Activated CD8-positive, alpha-beta T cell treated with anti-CD3 and anti-CD28 coated beads for 36 hours (primary cell): ENCODE measurements at places on chromosomes 6 and 20. TPM values are rescaled to one million over a fixed set of nuclear protein-coding genes. Genes with fewer than 3 reads are reported as not detected.
A peak's percentile ranks its signal among the peaks of the same experiment; 100 is the strongest.

ZFP57 gene
- total RNA-seq: not detected

DACT2 gene
- not detected for total RNA-seq

DNA sequence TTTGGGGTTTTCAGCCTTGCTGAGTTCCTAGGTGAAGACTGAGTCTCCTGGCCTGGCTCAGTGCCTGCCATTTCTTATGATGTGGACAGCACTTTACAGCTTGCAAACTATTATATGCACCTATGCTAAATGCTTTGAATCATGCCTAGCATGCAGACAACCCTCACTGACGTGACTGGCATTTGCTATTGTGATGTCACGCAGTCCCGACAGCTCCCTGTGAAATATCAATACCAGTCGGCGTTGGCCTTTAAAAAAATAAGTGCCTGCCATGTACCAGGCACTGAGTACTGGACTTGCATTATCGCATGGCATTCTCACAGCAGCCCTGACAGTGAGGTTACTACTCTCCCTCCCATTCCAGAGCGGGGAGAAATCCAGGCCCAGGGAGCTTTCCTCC, 35.5 kb downstream of the UQCC2 start:
- DNase-seq: no peak

DNA sequence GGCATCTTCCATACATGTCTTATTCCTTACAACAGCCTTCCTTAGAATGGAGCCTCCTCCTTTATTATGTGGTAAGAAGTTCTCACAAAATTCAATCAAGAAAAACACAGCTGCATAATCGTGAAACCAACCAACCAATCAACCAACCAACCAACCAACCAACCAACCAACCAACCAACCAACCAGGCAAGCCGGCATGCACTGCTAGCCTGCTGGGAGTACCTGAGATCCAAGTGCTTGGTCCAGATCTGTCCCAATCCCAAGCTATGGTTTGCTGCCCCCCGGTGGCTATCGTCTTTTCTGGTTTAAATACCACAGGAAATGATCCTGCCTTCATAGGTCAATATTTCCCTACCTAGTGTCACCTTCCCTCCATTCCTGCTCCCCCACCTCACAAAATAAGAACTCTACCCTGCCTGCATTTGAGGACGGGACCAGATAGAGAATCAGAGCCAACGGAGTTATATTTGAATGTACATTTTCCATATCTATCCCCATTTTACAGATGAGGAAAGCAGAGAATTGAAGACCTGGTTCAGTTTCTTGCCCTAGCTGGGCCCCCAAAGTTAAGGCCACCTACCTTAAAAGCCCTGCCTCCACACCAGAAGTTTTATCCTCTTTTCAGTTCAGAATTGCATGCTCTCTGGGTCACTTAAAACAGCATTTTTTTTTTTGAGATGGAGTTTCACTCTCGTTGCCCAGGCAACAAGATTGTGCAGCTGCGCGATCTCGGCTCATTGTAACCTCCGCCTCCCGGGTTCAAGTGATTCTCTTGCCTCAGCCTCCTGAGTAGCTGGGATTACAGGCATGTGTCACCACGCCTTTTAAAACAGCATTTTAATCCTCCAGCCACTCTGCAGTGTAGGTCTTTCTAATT, 27.1 kb downstream of the RAB44 start:
- peak; percentile 85 for DNase-seq

GRCh38 chr6:54102238-54102637, 9.0 kb upstream of the MLIP start:
- no peak for DNase-seq

GRCh38 chr20:9574181-9574580, 59.8 kb downstream of the LAMP5 start:
- DNase-seq: no peak

DNA sequence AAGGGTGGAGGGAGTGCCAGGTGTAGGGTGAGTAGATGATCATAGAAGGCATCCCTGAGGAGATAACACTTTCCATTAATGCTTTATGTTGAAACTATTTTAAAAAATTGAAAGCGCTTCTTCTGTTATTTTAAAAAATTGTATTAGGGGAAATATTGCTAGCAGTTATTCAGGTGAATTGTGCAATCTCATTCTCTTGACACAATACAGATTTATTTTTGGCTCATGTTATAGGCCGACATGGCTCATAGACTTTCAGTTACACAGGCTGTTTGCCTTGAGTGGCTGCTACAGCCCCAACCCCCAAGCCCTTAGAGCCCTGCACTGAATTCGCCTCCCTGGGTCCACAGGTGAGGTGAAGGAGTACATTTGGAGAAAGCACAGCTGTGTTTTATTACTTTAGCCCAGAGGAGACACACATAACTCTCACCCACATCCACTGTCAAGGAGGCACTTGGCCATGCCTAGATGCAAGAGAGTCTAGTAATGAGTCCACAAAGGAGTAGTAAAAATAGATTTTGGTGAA, 228.2 kb downstream of the RFPL4B start:
- no peak for DNase-seq

- DNase-seq: peak; percentile 92
Observed at GRCh38 chr6:33788694-33789549, at the start of gene LEMD2. TSS of gene LEMD2 (minus strand) at chr6:33789130. CDS start at chr6:33789116, 14 bp downstream.

DNA sequence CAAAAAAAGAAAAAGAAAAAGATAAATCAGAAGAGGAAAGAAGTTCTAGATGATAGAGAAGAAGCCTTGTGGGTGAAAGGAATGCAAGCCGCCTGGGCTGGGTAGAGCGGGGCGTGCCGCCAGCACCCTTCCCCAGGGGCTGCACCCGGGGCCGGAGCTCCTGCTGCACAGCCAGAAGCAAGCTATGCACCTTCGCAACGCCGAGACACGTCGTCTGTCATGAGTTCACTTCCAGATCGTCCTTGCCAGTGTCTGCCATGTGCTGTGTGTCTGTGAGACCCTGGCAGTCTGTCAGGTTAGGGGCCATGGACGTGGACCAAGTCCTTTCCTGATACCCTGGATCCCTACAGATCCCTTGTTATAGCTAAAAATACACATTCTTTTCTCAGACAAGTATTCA, 25.5 kb upstream of the ADRM1 start:
- DNase-seq: no peak
